Stimulated activated CD4-positive, alpha-beta T cell treated with anti-CD3 and anti-CD28 coated beads, Interleukin-4, amount 100 ng/mL, for 4 hours (primary cell): ENCODE measurements at places on chromosomes 12 and 14.

GRCh38 chr12:54585243-54585642, 3.2 kb downstream of the PPP1R1A start:
- no peak for DNase-seq

- DNase-seq, result no peak
Measured at GRCh38 chr12:50104417-50105366, 884 bp downstream of the GPD1 start.

DNA sequence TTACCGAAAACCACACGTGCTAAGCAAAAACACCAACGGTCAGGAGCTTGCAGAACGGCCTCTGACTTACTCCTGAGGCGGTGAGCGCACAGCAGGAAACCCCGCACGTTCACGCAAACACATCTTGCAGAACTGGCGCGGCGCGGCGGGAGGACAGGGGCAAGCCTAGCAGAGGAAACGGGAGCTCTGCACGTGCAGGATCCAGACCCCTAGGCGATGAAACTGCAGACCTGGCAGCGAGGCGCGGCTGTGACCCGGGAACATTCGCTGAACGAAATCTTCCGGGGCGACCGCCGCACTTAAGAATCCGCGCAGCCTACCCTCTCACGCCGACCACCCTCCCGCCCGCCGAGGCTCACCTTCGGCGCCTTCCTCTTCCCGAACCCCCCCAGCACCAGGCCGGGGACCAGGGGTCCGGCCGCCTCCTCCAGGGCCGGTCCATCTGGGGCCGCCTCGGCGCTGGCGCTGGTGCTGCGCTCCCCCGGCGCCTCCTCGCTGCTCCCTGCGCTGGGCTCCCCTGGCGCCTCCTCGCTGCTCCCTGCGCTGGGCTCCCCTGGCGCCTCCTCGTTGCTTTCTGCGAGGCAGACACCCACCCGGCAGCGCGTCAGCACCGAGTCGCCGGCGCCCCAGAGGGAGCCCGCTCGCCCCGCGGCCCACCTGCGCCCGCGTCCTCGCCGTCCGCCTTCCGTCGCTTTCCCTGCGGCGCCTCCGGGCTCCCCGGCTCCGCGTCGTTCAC, 615 bp downstream of the DDX51 start:
- no peak for DNase-seq

DNA sequence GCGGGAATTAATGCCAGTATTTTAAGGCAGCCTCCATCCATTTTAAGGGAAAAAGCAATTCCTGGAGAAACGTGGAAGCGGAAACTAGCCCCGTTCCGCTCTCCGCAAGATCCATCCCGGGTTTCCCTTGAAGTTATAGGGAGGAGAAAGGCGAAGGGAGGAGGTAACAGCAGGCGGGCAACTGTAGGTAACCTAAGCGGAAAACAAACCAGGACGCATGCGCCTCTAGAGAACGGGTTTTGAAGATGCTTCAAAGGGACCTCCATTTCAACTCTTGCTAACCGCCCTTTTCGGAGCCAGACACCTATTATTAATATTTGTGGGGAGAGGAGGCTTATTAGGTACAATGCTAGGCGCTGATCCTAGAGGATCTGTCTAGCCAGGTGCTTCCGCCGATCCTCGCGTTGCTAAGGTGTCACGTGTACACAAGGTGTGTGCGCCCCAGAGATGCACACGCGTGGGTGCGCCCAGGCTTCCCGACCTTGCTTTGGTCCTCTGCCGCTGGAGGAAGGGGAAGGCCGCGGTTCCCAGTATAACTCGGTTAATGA, 6.2 kb downstream of the TBX5 start:
- no peak for DNase-seq

DNA sequence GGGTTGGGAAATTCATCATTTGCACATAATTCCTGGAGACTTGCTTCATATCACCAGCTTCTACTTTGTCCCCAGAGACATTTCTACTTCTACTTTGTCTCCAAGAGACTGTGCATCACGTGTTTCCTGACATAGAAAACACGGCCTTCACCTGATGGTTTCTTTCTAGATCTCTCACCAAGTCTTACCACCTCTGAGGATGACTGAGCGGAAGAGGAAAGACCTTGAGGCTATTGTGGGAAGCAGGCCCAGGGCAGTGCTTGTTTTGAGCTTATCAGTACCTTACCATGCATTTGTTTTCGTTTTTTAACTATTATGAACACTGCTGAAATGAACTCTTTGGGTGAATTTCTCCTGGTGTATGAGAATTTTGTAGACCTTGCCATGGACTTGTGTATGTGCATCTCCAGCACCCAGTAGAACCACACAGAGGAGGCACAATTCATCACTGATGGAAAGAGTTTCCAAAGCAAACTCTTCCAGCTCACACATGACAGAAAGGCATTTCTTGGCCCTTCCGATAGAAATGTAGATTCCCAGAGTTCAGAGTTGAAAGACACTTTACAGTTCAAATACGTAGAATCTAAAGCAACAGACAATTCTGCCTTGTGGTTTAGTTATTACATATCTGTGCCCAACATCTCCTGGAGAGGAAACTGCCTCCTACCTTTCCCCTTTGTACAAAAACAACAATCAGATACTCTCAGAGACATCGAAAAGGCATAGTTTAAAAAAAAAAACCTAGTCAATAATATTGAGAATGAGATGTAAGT, 434.7 kb downstream of the FUT8 start:
- peak; percentile 66 for DNase-seq

GRCh38 chr14:59565087-59565486, 11.5 kb downstream of the CCDC175 start:
- DNase-seq, result no peak

DNA sequence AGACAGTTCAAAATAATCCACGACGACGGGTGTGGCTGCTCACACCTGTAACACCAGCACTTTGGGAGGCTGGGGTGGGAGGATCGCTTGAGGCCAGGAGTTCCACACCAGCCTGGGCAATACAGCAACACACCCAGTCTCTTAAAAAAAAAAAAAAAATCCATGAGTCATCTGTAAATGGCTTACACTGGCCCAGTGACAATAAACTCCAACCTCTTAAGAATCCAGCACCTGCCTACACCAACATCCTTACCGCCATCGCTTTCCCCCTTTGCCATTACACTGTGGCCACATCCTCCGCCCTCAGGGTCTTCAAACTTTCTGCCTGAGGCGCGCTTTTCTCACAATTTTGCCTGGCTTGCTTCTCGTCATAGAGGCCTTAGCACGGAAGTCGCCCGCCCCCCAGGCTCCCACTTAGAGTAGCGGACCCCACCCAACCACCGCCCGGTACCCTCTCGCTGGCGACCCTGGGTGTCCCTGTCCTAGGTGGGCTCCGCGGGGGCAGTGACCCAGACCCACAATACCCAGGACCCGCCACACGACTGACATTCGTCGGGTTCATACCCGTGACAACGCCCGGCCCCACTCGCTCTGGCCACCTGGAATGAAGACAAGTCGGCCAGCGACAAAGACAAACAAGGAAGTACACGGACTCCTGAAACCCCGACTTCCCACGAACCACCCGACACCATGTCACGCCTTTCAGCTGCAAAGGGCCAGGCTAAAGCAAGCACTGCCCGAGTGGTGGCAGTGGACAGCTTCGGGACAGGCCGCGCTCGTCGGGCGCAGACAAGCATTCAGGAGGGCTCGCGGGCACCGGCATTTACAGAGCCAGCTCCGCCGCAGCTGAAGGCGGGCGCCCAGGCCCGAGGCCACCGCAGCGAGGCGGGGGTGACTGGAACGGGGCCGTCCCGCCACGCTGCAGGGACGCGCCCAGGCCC, 636 bp downstream of the GOLGA3 start:
- peak; percentile 29 for DNase-seq

DNA sequence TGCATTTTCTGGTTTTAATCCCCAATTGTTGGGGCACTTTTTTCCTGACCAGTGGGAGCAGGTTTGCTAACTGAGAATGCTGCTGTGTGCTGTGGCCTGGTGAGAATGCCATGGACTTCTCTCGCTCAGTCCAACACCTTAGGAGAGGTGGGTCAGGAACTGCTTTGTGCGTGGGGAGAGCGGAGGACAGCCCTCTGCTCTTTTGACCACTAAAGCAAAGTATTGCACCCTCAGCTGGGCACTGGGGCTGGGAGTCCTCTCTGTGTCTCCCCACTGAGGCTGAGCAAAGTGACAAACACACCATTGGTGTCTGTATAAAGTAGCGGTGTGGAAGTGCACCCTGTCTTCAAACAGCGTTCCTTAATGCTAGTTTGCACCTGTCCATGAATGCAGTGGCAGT, 136.2 kb downstream of the SAMD4A start:
- DNase-seq, result no peak

DNA sequence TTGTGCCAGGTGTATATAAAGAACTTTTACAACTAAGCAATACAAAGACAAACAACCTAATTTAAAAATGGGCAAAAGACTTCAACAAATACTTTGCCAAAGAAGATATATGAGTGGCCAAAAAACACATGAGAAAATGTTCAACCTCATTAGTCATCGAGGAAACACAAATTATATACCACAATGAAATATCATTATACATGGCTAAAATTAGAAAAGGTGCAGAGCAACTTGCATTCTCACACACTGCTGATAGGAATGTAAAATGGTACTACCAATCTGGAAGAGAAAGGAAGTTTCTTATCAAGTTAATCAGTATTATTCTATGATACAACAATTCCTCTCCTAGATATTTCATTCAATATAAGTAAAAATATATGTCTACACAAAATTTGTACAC, 131.6 kb upstream of the FRMD6 start:
- no peak for DNase-seq

DNA sequence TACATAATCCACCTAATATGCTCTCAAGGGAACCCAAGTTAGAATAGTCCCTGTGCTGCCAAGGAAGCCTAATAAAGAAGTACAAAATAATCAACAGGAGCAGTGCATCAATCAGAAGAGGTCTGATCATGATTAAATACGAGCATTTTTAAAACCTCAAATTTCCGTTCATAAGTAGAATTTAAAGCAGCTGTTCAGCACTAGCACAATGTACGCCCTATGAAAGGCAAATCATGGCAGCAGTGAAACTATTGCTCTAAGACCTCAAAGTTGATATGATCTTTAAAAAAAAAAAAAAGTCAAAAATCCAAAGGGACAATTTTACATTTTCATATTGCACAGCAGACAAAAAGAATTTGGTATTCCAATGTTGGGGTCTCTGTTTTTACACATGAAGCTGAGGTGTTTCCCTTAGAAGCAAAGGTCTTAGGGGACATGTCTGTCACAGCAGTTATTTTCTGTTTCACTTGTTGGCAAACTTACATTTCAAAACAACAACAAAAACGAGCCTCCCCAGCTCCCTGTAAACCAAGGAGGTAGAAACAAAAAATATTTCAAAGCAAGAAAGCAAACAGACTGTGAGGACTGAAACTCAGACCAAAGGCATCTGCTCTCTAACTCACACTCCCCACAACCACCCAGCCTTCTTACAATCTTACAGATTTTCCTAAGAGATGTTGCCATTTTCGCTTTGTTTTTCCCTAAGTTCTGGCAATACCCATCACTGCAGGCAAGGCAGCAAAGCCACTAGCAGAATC, 28.2 kb downstream of the SOX5 start:
- DNase-seq, result no peak

DNA sequence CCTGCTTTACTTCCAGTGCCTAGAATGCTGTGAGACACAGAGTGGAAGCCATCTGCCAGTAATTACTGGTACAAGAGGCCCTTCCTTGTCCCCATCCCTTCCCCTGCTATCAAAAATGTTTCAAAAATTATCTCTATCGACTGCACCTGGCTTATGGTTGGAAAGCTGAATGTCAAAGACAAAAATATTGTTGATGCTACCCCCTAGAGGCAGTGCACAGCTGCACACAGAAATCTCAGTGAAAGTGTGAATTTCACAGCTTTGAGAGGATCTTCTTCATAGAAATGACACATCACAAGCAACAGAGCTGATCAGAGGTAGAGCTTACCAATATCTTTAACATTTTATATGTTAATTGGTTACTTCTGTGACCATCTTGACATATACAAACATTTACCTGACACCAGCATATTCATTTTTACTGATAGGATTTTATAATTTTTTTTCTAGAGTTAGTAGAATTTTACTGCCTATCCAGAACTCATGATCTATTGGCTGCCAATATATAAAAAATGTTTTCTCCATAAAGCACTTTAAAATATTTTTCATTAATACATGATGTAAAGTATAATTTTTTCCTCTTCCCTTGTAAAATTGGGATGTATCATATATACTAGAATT, 138.0 kb downstream of the AACS start:
- no peak for DNase-seq
